ENCODE measurements at places on chromosomes 5 and 9.

GRCh38 chr5:138082033-138082432 is 1.8 kb upstream of the WNT8A start:
- no peak for DNase-seq

- DNase-seq: peak; percentile 26
Observed at GRCh38 chr5:131514316-131515283, 120.4 kb downstream of the RAPGEF6 start.

DNA sequence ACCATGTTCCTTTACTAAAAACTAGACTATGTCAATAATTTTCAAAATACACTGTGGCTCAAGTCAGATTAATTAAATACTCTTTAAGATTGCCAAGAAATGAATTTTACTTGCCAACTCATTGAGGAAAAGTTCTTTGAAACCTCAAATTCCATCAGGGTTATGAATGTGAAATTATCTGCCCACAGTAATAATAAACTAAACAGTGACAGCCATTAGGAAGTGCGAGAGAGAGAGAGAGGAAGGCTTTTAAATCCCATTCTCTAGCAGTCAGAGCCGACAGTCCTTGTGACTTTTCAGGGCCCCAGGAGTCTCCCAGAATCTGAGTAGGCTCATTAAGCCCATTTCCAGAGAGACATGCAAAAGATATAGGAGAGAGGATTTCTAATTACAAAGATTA is 236.1 kb downstream of the MARCHF11 start:
- no peak for DNase-seq

- DNase-seq: peak; percentile 13
Observed at GRCh38 chr5:81417052-81417451, 23.1 kb upstream of the ACOT12 start.

DNA sequence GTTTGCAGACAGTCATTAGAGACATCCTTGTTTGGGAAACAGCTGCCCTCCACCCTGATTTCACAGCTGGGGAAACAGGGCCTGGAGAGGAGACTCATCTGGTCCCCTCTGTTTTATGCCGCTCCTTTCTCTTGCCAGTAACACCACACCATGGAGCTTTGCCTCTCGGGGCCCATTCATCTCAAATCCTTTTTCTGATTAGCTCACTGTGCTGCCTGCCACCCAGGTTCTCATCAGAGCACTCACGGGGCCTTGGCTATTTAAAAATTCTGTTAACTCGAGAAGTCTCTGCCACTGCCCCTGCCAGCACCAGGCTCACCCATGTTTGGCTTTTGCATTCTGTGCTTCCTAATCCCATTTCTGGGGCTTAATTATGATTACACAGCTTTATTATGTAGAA is 36.8 kb upstream of the C5orf58 start:
- DNase-seq: no peak

GRCh38 chr5:57862942-57863341 is 380.3 kb upstream of the ACTBL2 start:
- DNase-seq: no peak

DNA sequence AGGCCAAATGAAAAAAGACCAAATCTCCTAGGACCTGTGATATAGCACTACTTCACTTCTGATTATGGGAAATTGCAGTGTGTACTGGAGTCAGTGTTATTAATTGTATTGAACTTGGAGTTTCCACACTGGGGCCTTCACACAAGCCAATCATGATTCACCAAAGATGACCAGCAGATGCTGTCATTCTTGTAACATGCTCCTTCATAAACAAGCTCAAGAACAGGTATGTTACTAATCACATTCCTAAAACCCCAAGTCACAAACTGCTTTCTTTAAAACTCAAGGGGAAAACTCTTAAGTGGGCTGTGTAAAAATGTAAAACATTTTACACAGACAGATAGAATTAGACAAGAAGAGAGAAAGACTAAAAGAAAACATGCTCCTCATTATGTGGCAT is 5.6 kb downstream of the KLHL3 start:
- DNase-seq: peak; percentile 82

DNA sequence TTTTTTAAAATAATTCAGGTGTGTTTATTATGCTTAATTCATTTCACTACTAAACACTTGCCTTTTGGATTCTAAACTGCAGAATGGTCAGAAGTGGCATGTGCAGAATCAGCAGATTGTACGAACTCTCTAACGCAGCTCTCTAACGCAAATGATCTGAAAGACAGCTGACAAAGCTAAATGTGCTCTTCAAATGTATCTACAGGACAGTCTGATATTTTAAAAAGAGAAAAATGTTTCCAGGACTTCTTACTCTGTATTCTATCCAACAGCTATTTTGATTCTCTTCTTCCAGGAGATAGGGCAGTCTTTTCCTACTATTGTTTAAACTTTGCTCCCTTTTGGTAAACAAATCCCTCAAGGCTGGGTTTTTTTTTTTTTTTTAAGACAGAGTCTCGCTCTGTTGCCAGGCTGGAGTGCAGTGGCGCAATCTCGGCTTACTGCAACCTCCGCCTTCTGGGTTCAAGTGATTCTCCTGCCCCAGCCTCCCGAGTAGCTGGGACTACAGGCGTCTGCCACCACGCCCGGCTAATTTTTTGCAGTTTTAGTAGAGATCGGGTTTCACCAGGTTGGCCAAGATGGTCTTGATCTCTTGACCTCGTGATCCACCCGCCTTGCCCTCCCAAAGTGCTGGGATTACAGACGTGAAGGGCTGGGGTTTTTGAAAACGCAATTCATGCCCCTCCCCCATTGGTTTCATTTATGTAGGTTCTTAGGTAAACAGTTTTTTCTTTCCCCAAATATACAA is 1.2 kb downstream of the NMRK1 start:
- no peak for DNase-seq

DNA sequence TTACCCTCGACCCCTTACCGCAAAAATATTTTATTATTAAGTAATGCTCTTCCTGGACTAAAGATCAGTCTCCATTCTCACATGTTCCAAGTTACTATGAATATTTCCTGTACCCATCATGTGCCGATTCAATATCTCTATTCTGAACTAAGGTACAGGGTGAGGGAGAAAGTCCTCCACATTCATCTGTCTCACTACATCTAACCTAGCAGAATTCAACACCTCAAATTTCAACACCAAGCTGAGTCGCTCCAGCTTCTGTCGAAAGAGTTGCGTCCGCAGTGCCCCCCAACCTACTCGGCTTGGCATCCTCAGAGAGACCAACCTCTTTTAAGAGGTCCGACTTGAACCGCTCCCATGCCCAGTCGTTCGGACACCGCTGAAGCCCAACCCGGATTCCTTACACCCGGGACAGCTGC is 1.0 kb downstream of the CERT1 start:
- DNase-seq: no peak

GRCh38 chr5:173201636-173202265 is 33.3 kb downstream of the NKX2-5 start:
- DNase-seq: peak; percentile 78

- DNase-seq: peak; percentile 17
Observed at GRCh38 chr9:36136894-36137391, 410 bp downstream of the GLIPR2 start.

DNA sequence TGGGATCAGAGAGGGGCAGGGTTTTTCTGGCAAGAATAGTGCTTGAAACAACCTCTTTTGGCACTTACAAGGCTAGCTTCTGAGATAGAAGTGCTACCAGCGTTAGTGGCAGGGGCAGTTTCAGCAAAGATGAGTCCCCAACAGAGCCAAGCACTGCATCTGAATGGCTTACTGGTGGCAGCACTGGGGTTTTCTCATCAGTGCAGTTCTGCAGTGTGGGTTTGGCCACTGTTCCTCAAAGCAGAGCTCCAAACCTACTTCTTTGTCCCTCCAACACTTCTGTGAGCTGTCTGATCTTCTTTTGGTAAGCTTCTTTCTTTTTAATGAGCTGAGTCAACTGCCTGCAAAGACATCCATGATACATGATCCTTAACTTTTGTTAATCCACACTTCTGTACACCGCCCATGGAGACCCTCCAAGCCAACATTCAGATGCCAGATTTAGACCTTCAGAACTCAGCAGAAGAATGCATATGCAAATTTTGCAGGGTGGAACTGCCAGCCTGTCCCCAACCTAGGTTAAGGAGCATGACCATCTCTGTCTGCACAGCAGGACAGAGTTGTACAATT is 29.9 kb upstream of the FSTL4 start:
- DNase-seq: no peak

DNA sequence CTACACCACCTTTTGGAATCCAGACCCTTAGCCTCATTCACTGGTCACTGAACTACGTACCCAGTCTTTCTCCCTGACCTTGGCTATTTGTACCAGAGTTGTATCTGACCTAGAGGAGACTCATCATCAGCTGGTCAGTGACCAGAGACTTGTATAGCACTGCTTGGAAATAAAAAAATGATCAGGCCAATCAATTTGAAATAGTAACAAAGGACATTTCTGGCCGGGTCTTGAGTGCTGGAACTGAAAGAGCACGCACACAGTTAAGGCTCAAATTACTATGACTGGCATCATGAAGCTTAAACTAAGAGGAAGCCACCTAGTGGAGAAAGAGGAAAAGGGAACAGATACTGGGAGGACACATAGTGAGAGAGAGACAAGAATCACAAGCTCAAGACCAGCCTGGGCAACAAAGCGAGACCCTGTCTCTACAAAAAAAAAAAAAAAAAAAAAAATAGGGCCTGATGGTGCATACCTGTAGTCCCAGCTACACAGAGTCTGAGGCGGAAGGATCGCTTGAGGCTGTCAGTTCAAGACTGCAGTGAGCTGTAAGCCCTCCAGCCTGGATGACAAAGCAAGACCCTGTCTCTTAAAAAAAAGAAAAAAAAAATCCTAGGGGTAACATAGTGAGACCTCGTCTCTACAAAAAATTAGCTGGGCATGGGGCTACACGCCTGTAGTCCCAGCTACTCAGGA is 12.8 kb upstream of the SRP19 start:
- peak; percentile 70 for DNase-seq

- DNase-seq: peak; percentile 26
Observed at GRCh38 chr5:157816682-157817386, 42.1 kb downstream of the CLINT1 start.

DNA sequence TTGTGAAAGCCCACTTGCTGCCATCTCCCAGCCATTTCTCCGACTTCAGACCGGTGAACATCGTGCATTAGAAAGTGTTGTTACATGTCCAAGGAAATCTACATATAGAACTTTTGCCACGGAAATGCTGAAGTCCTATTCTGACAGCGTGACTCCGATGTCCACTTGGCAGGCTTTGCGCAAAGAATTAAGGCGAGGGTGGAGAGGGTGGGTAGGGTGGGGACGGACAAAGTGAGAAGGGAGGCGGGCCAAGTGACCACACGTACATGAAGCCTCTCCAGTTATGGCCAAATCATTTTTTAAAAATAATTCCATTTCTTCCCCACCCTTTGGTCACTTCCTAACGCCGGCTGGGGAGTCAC is 460 bp upstream of the ACO1 start:
- DNase-seq: no peak

DNA sequence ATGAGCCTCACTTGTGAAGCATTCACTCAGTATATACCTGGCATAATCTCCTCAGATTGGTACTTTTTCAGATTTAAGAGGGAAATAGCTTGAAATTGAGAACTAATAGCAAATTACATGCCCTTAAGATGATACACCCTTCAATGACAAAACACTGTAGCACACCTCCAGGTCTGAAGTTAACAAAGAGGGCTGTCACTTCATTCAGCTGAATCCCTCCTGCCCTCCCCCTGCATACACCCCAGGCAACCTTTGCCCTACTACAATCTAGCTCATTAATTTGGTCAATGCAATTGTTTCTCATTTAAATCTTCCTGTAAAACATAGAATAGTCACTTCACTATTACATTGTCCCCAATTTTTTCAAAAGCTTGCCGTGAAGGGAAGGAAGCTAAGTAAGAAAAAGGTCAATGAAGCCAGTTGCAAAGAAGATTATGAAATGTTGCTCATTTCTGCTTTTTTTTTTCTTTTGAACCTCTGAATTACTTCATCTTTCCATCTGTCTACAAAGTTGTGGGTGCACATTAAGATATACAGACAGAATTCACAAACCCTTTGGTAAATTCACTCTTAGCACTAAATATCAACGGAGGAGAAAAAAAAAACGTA is 294.8 kb upstream of the PTGER4 start:
- DNase-seq: peak; percentile 2

GRCh38 chr9:130304116-130304515 is 38.6 kb downstream of the HMCN2 start:
- no peak for DNase-seq

DNA sequence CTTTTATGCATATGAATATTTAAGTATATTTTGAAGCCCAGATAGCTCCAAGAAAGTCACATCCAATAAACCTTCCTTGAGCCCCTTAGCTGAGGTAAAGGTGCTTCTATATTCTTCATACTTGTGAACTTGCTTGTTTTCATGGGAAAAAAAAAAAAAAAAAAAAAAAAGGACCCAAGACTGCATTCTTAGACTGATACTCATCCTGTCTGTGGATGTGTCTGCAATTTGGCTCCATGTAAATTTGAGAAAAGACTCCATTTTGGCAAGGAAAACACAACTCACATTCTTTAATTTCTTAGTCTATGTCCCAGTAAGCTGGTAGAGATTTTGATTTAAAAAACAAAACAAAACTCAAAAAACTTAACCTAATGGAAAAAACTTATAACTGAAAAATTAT is 238.3 kb downstream of the FBXL17 start:
- peak; percentile 67 for DNase-seq

DNA sequence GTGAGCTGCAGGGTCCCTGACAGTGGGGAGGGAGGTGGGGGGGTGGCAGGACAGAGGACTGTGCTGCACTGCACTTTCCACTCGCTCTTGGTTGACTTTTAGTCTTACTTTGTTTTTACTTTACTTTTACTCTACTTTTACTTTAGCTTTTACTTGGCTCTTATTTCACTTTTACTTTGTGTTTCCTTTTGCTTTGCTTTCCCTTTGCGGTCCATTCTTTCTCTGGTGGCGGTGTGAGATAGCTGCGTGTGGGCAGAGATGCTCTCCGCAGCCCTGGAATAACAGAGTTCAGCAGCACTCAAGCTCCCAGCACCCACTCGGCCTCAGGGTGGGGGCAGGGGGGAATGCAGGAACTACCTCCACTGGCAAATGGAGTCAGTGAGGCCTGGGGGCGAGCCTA is 4.7 kb downstream of the AK8 start:
- DNase-seq: no peak

DNA sequence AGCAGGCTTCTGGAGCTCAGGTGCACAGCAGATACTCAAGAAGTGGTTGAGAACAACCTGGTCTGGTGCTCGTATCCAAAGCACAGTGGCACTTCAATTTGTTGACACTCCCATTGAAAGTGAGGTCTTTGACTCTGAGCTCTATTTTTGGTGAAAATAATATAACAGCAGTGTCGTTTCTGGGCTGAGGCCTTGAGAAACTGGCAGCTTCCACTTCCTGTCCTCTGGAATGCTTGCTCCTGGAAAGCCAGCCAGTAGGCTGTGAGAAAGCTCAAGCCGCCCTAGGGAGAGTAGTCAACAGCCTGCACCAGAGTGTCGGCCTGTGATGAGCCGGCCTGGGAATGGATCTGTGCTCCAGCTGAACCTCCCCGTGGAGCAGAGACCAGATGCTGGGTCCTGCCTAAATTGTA is 6.8 kb upstream of the SUSD3 start:
- DNase-seq: no peak

- DNase-seq: no peak
Observed at GRCh38 chr5:5755888-5756287, 333.4 kb downstream of the ICE1 start.

GRCh38 chr5:18740301-18740700 is 1106.0 kb downstream of the TAF11L14 start:
- no peak for DNase-seq

- peak; percentile 87 for DNase-seq
Observed at GRCh38 chr9:116420993-116421538, 266.0 kb upstream of the TRIM32 start.

- DNase-seq: peak; percentile 6
Observed at GRCh38 chr9:122127396-122127798, 32.2 kb downstream of the NDUFA8 start.

GRCh38 chr5:110727025-110727314 is 499 bp upstream of the TMEM232 start:
- DNase-seq: peak; percentile 15

Data from kidney tubule cell (primary cell).